ENCODE measurements at places on chromosomes 3 and 15.

GRCh38 chr3:53545310-53545995 lies 51.0 kb downstream of the CACNA1D start:
- no peak for DNase-seq

GRCh38 chr3:115284980-115285379 lies 137.9 kb upstream of the ZBTB20 start:
- no peak for DNase-seq

DNA sequence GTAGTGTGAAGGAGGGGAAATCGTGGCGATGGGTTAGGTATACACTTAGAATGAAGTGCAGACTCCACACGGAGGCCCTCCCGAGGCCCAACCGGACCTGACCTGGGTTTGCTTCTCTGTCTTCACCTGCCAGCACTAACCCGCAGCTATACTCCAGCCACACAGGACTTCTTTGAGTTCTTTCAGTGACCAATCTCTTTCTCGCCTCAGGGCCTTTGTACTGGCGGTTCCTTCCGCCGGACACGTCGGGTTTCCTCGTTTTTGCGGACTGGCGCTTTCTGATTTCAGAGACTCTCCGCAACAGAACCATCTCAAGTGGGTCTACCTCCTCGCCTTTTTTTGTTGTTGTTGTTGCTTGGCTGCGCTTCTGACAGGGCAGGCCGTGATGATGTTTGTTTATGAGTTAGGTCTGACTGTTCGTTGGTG lies at the start of gene NEIL1:
TSS of gene NEIL1 (plus strand) at position 244 of the 426 bp plus-strand sequence. CDS start 1,867 bp downstream, outside the sequence.
- DNase-seq, result no peak

GRCh38 chr3:113629584-113630421 lies 66.6 kb downstream of the USF3 start:
- no peak for DNase-seq

- no peak for DNase-seq
Observed at GRCh38 chr15:82312586-82313349, 36.5 kb downstream of the GOLGA6L10 start.

DNA sequence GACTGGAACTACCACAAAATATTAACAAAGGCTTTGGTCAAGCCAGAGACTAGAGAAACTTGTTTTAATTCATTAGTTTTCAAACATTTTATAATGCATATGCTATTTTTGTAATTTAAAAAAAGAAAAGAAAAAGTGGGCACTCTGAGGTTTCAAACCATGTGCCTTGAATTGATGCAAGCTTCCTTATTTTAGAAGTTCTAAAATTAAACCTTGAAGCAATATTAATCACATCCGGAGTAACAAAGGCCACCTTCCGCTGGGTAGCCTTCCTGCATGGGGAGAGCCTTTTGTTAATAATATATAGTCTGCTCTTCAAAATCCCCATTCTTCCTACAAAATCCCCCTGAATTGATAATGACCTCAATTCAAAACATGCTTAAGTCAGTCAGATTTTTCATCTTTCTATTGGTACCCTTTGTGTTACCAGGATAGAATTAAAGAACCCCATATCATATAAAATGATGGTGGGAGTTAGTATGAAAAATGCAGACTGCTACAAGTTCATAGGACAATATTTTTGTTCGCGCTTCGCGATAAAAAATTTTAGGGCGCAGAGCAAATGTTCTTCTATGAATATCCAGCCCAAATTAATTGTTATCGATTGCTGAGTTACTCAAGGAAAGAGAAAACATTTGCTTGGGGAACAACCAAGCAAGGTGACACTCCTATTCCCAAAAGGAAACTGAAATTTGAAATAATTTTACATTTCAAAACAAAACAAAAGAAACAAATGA lies 30.6 kb downstream of the LDHAL6B start:
- DNase-seq, result no peak

- DNase-seq, result no peak
Observed at GRCh38 chr3:45518376-45519135, 76.0 kb upstream of the LIMD1 start.

DNA sequence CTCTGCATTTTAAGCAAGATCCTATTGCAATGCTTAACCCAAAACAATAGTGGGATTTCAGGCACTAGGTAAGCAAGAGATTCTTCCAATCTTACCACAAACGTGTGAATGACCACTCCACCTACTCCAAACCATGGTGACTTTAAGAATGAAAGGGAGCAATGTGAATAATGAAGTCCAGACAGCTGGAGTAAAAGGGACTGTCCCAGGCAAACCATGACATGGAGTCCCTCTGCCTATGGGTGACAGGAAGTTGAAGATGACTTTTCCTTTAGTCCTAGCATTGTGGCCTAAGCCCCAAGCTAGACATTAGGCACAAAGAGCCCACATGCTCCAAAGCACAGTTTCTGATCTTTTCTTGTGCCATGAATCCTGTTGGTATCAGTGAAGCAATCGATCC lies 179.0 kb downstream of the SHQ1 start:
- DNase-seq, result no peak

DNA sequence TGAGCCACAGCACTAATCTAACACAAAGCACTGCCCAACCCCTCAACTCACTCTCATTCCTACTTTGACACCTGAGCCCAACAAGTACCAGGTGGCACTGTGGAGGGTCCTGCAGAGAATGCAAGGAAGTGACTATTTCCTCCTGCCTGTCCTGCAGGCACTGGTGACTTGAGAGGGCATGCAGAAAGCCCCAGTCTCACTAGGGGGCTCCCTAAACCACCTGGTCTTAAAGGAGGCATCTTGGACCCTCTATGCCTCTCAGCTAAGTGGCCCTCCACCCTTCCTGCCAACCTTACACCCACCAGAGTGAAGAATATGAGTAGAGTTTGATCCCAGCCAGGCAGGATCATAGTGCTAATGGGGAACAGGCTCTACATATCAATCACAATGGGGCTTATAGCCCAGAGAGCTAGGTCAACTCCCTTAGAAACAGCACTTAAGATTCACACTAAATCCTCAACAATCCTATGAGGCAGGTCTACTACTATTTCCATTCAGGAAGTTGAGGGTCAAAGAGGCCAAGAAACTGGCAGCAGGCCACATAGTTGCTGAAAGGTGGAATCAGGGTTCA lies 15.2 kb downstream of the TRAIP start:
- DNase-seq, result peak; percentile 30

- no peak for DNase-seq
Observed at GRCh38 chr3:38582941-38583645, 66.4 kb downstream of the SCN5A start.

GRCh38 chr15:90530250-90531051 lies 728 bp downstream of the CRTC3 start:
- DNase-seq, result peak; percentile 39

- DNase-seq, result no peak
Observed at GRCh38 chr15:90654233-90655136, 62.7 kb upstream of the BLM start.

DNA sequence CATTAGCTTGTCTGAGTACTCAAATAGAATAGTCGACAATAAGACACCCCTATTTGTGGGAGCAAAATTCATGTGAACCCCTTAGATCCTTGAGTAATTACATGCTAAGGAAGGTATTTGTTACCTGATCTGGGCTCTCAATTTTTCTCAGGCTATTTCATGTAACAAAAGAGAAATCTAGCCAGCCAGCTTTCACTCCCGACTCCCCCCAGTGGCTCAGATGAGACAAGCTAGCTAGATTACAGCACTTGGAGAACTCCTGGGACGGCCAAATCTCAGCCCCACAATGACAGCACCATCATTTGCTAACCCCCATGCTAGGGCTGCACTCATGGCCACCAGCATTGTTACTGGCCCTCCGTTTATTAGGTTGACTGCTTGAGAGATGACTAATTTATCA lies 41.3 kb downstream of the GLDN start:
- DNase-seq, result peak; percentile 38

GRCh38 chr3:13276438-13277195 lies 143.5 kb downstream of the NUP210 start:
- no peak for DNase-seq

- DNase-seq, result no peak
Observed at GRCh38 chr3:52396011-52396906, 48.6 kb downstream of the SEMA3G start.

DNA sequence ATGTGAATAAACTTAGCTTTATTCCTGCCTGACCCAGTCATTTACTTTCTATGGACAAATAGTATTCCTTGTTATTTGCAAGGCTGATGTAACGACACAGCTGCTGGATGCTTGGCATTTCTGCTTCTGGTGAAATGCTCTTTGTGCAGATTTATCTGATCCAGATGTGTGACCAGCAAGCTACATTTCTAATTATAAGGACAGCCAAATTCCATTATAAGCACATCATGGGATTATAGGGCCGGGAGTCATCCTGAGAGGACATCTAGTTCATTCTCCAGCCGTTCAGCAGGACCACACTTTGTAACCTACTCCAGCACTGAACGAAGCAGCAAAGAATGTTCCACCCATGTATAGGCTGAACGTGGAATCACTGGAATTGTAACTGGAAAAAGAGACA lies 42.9 kb downstream of the FNDC3B start:
- no peak for DNase-seq

- DNase-seq, result no peak
Observed at GRCh38 chr3:8730656-8731055, 2.9 kb upstream of the CAV3 start.

DNA sequence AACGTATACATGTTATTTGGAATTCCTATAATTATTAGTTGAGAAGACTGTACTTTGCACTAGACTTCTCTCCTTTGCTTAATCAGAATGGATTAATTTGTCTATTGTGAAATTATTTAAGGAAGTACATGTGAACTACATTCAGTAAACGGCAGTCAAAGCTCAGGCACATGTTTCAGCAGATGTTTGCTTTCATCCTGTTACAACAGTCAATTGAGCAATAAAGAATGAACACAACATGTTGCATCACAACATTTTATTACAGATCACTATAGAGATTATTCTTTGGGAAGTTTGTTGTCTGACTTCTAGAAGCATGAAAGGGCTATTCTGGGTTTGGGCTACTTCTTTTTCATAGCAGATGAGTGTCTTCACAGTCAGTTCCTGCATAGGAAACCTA lies 39.2 kb downstream of the RAB27A start:
- no peak for DNase-seq

DNA sequence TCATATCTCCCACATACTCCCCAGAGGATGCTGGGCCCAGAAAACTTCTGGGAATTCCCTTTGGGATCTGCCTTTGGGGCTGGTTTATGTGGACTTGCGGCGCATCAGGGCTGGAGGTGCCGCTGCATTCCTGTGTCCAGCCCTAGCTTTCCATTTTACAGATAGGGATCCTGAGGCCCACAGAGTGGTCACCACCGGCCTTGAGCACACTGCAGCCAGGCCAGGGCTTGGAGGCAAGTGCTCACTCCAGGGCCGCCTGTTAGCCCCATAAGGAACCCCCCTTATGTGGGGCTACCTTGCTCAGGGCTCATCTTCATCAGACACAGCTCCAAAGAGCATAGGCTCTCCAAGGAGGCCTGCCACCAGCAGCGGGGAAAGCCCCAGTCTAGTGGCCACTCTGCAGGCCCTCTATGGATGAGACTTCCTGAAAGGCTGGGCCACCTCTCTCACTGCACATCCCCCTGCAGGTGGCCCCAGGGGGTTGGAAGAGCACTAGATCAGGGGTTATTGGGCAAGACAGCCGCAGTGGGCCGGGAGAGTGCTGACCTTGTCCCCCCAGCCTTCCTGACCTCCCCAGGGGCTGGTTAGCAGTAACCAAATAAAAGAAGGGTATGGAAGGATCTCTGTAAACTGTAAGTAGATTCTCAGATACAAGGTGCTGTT lies 9.2 kb upstream of the ATP2B2 start:
- DNase-seq, result no peak

DNA sequence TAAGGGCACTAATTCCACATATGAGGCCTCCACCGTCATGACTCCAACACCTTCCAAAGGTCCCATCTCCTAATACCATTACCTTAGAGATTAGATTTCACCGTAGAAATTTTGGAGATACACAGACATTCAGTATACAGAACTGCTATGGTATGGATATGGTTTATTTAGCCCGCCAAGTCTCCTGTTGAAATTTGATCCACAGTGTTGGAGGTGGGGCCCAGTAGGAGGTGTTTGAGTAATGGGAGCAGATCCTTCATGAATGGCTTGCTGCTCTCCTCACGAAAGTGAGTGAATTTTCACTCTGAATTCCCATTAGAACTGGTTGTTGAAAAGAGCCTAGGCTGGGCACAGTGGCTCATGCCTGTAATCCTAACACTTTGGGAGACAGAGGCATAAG lies 7.4 kb downstream of the MKRN3 start:
- DNase-seq, result no peak

- DNase-seq, result no peak
Observed at GRCh38 chr15:77839970-77840905, 207.5 kb upstream of the LINGO1 start.

DNA sequence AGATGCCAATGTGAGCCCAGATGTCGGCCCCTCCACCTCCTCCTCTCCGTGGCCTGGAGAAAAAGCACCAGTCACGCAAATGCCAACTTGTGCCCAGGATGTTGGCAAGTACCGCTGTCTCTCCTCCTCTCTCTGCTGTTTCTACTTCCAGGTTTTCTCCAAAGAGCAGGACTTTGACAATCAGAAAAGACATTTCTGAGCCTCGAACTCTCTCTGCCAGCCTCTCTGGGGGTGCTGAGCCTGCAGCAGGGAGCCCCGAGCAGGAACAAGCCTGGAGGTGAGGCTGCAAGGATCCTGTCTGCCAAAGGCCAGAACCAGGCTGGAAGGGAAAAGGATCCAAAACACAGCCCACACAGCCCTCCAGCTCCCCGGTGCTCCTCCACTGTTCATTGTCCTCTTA lies 89.7 kb downstream of the SEC22A start:
- no peak for DNase-seq

DNA sequence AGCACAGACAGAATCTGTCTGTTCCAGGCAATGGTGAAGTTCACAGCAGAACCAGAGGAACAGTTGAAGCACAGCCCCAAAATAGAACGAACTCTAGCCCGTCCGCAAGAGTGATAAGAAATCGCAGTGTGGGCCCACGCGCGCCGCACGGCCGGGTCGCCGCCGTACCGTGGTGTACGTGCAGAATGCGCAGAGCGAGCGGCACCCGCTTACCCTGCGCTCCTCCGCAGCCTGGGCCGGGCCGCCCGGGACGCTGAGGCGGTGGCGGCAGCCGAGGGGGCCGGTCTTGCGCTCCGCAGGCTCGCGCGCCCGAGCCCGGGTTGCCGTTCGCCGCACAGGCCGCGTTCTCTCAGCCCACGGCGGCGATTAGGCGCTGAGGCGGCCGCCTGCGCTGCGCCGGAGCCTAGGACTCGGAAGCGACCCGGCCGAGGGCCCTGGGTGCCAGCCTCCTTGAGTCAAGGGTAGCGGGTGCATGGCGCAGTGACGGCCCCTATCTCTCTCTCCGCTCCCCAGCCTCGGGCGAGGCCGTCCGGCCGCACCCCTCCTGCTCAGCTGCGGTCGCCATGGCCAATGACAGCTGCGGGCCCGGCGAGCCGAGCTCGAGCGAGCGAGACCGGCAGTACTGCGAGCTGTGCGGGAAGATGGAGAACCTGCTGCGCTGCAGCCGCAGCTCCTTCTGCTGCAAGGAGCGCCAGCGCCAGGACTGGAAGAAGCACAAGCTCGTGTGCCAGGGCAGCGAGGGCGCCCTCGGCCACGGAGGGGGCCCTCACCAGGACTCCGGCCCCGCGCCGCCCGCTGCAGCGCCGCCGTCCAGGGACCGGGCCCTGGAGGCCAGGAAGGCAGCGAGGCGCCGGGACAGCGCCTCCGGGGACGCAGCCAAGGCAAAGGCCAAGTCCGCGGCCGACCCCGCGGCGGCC lies 20.5 kb downstream of the WDR73 start:
- peak; percentile 54 for DNase-seq

- DNase-seq, result peak; percentile 14
Observed at GRCh38 chr3:126985132-126985985, 2.4 kb downstream of the PLXNA1 start.

Measured in neural crest cell (in vitro differentiated cells).